ENCODE measurements at places on chromosomes 1 and 21.

DNA sequence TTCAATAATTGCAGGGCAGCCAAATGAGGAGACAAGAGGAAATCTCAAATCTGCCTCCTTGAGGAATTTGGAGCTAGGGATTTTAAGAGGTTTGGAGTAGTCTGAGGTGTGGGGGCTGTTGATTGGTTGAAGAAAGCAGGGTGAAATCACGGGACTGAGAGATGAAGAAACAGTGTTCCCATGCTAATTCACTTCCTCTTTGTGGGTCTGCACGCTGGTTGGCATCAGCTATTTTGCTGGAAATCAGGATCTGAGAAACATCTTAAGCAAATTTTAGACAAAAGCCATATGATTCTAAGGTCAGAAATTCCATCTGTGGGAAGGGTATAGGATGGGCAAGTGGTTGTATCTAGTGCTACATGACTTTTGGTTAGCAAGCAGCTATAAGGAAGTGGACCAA, 107.1 kb upstream of the PAXBP1 start:
- no peak for DNase-seq

GRCh38 chr1:41662765-41663437, 178.4 kb upstream of the EDN2 start:
- peak; percentile 87 for DNase-seq

DNA sequence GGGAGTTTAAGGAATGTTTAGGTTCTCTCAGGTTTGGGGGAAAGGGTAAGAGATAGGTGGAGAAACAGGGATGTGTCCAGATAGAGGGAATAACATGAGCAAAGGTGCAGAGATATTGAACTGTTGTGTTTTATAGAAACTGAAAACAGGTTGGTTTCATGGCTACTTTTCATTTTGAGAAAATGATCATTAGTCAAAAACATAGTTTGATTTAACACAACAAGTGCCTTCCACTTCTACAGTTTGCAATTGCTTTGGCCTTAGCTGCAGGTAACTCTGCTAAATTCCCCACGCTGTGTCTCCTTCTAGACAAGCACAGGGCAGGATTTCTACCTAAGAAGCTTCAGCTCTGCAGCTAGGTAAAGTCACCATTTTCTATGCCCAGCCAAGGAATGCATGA, 124.9 kb downstream of the RGS2 start:
- no peak for DNase-seq

- no peak for DNase-seq
Measured at GRCh38 chr1:5658340-5659316, 333.6 kb downstream of the NPHP4 start.

DNA sequence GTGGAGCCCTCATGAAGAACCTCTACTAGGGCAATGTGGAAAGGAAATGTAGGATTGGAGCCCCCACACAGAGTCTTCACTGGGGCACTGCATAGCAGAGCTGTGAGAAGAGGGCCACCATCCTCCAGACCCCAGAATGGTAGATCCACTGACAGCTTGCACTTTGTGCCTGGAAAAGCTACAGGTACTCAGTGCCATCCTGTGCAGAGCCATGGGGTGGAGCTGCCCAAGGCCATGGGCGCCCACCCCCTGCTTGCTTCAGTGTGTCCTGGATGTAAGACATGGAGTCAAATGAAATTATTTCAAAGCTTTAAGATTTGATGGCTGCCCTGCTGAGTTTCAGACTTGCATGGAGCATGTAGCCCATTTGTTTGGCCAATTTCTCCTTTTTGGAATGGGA, 17.2 kb upstream of the TSHB start:
- no peak for DNase-seq

DNA sequence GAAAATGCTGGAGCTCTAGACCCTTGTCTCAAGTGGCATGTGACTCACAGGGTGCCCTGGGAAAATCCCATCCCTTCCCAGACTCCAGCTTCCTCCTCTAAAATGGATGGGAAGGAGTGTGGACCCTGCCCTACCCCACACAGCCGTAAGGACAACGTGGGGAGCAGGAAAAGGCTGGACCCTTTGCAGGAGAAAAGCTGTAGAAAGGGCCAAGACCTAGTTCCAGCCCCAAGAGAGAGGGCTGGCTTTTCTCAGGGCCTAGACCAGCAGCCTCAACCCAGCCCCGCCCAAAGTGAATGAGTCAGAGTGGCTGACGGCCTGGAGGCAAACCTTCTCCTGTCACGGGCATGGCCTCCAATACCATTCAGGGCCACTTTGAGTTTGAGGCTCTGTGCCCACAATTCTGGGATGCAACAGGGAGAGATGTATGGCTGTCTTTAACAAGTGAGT, 1.1 kb downstream of the LAMB3 start:
- DNase-seq = peak; percentile 91

- DNase-seq = no peak
Measured at GRCh38 chr1:154951901-154952657, 3.8 kb downstream of the PBXIP1 start.

DNA sequence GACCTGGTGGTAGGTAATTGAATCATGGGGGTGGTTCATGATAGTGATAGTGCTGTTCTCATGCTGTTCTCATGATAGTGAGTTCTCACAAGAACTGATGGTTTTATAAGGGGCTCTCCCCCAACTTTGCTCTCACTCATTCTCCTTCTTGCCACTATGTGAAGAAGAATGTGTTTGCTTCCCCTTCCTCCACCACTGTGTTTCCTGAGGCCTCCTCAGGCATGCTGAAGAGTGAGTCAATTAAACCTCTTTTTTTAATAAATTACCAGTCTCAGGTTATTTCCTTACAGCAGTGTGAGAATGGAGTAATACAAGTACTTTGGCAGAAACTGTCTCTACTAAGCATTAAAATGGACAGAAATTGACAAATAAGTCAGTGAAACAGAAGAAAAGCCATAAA, 21.6 kb downstream of the RAB3GAP2 start:
- DNase-seq = no peak

GRCh38 chr1:156747742-156748669, 3.5 kb downstream of the HDGF start:
- DNase-seq = no peak

DNA sequence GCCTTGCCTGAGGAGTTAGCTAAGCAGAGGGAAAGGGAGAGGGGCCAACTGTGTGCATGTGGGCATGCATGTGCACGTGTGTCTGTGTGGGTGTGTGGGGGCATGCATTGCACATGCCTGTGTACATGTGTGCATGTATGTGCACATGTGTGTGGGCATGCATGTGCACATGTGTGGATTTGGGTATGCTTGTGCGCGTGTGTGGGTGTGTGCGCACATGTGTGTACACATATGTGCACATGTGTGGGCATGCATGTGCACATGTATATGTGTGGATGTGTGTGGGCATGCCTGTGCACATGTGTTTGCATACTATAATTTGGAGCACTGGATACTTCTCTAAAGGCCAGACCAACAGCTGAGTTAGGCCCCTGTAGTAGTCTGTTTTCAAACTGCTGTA, 350.0 kb downstream of the PRDM2 start:
- no peak for DNase-seq

DNA sequence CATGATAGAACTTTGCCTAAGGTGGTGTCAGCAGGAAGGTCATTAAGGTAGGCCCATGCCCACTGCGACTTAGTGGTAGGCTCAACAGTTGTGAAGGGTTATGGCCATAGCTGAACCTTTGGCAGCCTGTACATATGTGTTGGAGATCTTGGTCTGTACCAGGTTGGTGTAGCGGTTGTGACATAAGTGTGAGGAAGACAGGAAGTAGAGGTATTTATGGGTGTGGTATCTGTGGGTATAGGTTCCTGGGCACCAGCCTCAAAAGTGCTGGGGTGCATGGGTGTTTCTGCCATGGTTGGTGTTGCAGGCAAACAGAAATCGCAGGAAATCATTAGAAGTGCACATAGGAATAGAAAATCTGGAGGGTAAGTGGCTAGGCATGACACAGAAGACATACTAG, 18.6 kb upstream of the LRIF1 start:
- no peak for DNase-seq

DNA sequence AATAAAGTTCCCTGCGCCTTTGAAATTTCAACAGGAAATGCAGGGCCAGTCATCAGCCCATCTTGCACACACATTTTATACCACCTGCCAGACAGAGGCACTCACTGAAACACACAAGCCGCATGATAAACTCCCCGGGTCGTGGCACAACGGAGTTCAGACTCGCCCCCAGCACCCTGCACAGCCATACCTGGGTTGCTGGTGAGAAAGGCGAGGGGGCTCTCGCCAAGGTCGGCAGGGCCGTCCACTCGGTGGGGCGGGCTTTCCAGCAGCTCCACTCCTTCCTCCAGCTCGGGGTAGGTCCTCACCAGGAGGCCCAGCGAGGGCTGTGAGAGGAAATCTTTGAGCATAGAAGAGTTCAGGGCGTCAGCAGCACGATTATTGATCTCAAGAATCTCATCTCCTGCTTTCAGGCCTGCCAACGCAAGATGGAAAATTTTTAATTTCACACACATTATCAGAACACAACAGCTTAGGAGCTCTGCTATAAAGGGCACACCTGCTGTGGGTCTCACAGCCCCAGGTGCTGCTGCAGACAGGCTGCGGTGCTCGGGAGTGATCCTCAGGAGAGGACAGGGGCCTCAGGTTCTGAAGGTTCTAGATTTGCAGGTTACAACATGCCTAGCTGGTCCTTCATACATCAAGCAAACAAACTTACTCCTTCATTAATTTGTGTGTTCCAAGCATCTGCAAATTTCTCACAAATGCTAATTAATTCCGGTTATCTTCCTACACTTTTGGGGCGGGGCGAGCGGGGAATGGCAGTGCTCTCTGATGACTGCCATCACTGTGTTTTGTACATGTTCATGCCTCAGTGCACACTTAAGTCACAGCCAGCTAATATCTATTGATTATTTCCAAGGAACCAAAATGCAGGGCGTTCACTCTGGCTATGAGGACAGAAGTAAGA, 144.2 kb upstream of the KRTAP19-8 start:
- DNase-seq = no peak

DNA sequence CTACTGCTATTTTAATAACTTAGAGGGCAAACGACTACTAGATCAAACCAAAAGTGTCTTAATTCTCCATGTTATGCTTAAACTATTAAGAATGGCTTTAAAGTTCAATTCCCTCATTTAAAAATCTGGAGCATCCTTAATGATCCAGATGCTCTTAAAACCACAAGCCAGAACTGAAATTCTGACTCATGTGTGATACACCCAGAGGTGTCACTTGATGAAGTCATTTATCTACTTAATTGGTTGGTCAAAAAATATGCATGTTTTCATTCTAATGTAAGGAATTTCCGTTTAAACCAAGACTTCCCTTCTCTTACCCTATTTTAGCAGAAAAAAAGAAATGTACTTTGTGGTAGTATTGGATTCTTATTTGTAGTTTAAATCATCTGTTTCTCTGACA, 1261.2 kb upstream of the B3GALT2 start:
- DNase-seq = no peak
